A172 (cell line): ENCODE measurements at places on chromosomes 7 and 10. TPM values are rescaled to one million over a fixed set of nuclear protein-coding genes. Genes with fewer than 3 reads are reported as not detected.
A peak's percentile ranks its signal among the peaks of the same experiment; 100 is the strongest.

DNA sequence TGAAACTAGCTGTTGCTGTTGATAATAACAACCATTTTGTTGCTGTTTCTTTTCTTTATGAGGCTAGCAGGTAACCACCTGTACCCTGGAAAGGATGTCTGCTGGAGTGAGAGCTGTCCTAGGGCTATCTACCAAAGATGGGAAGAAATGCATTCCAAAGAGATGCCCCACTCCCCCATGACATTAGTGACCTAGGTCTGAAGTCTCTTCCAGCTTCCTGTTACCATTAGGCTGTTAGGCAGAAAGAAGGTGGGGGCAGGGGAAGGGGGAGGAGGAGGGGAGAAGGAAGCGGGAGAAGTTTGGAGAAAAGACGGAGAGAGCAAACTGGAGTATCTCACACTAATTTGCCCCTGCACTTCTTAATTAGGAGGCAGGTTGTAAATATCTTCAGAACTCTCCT, 118.5 kb downstream of the ABLIM1 start:
- DNase-seq = no peak

DNA sequence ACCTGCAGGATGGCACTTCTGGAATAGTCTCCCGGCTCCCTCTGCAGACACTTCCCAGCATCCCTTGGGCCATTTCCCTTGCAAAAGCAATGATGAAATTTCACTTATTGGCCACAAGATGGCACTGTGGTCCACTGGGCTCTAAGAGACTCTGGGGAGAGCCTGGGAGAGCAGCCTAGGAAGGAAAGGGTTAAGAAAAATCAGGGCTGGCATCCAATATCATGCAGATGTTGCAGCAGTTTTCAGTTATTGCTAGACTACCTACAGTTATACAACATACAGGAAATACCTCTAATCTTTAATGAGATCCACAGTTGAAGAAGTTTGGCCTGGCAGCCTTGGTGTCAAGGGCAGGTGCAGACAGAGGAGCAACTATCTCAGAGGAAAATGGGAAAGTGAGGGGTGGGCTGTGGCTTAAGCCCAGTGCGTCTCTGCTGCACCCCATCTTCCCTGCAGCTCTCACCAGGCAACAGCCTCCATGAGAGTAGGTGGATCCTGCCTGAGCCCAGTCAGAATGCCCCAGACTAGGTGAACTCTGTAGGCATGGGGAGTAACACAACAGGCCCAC, 100.2 kb upstream of the PRSS58 start:
- peak; percentile 64 for DNase-seq

GRCh38 chr10:13019280-13019679, 17.8 kb upstream of the CCDC3 start:
- DNase-seq = no peak

Gene UCN3
- not detected in 2 replicates for total RNA-seq

Gene KMT2E
- 27.6 and 40.3 TPM in 2 replicates for total RNA-seq

Gene FAM25C
- not detected in 2 replicates for total RNA-seq
